ENCODE measurements at places on chromosomes 7 and 10. TPM values are rescaled to one million over a fixed set of nuclear protein-coding genes. Genes with fewer than 3 reads are reported as not detected.

DNA sequence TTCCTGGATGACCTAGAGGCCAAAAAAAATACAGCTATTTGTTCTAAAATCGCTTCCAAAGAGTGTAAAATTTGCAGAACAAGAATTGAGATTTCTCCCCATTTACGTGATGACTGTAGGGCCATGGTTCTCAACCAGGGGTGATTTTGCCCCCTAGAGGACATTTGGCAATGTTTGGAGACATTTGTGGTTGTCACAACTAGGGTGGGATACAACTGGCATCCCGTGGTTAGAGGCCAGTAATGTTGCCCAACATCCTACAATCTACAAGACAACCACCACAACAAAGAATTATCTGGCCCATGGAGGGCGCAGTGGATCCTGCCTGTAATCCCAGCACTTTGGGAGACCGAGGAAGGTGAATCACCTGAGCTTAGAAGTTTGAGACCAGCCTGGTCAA, 22.8 kb upstream of the MALSU1 start:
- no peaks in the 10 kb centered on the region for H3K27me3 ChIP-seq
- no peak for DNase-seq
- no peaks in the 10 kb centered on the region for H3K4me1 ChIP-seq
- no peak overlapping the region for H3K4me3 ChIP-seq

DNA sequence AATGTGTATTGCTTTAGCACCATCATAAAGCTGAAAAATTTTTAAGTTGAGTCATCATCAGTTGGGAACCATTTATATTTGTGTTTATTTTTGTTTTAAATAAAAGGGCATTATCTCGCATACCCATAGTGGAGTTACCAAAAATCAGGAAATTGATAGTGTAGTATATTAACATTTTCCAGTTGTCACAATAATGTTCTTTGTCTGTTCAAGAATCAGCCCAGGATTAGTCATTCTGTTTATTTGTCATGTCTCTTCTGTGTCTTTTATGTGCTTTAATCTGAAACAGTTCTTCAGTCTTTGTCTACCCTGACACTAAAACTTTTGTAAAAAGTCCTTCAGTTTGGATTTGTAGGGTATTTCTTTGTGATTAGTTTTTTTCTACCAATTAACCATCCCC, 827.8 kb upstream of the ZWINT start:
- no peak overlapping the region for H3K27ac ChIP-seq
- no peaks in the 10 kb centered on the region for H3K36me3 ChIP-seq
- H3K4me3 ChIP-seq, result no peak overlapping the region
- no peaks in the 10 kb centered on the region for H3K4me1 ChIP-seq

GRCh38 chr7:117588352-117588794, 108.5 kb downstream of the CFTR start:
- H3K36me3 ChIP-seq, result no peaks in the 10 kb centered on the region
- no peak overlapping the region for H3K27ac ChIP-seq
- H3K27me3 ChIP-seq, result no peaks in the 10 kb centered on the region
- no peak overlapping the region for H3K4me3 ChIP-seq
- no peaks in the 10 kb centered on the region for H3K4me1 ChIP-seq

DNA sequence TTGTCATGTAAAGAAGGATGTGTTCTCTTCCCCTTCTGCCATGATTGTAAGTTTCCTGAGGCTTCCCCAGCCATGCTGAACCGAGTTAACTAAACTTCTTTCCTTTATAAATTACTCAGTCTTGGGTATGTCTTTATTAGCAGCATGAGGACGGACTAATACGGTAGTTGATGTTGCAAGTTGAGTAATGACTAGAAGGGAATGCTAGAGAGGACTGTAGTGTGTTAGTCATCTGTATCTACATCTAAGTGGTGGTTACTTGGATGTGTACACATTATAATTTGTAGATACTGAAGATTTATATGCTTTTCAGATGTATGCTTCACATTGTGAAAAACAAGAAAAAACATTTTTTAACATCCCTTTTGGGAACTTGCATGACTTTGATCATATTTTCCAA, 244.6 kb downstream of the POLR1F start:
- H3K27ac ChIP-seq, result no peak overlapping the region
- H3K36me3 ChIP-seq, result no peaks in the 10 kb centered on the region
- H3K4me1 ChIP-seq, result no peaks in the 10 kb centered on the region
- H3K27me3 ChIP-seq, result no peaks in the 10 kb centered on the region
- no peak for DNase-seq
- no peak overlapping the region for H3K4me3 ChIP-seq

- H3K36me3 ChIP-seq, result no peaks in the 10 kb centered on the region
- no peak overlapping the region for H3K27ac ChIP-seq
- no peaks in the 10 kb centered on the region for H3K27me3 ChIP-seq
- no peaks in the 10 kb centered on the region for H3K4me1 ChIP-seq
Observed at GRCh38 chr10:84237199-84238051, 3.9 kb downstream of the LRIT1 start.

- no peaks in the 10 kb centered on the region for H3K36me3 ChIP-seq
- no peak overlapping the region for H3K27ac ChIP-seq
- DNase-seq, result no peak
- H3K27me3 ChIP-seq, result no peaks in the 10 kb centered on the region
- no peaks in the 10 kb centered on the region for H3K4me1 ChIP-seq
- H3K4me3 ChIP-seq, result no peak overlapping the region
Observed at GRCh38 chr7:133480868-133481267, 228.0 kb downstream of the EXOC4 start.

- no peaks in the 10 kb centered on the region for H3K36me3 ChIP-seq
- no peak for DNase-seq
- no peak overlapping the region for H3K4me3 ChIP-seq
- no peaks in the 10 kb centered on the region for H3K4me1 ChIP-seq
Observed at GRCh38 chr7:14596421-14596820, 306.1 kb downstream of the DGKB start.

DNA sequence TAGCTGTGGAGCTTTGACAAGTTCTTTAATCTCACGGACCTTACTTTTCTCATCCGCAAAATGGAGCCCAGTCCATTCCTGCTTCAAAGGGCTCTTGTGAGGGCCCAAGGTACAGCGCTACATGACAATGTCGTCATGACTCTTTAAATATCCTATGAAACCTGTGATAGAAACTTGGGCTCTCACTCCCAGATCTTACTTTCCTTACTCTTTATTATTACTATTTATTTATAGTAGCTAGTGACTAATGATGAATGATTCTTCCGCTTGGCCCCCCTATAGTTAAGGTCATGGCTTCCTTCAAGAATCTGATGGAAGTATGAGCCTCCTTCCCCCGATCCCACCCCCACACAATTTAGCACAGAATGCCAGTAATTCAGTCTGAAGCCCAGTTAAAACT, 41.9 kb downstream of the RBM20 start:
- H3K4me3 ChIP-seq, result no peak overlapping the region
- H3K36me3 ChIP-seq, result no peaks in the 10 kb centered on the region
- no peaks in the 10 kb centered on the region for H3K4me1 ChIP-seq

- H3K27ac ChIP-seq, result peak overlapping the region; percentile 73
- H3K4me1 ChIP-seq, result no peaks in the 10 kb centered on the region
- no peaks in the 10 kb centered on the region for H3K27me3 ChIP-seq
- no peak overlapping the region for H3K4me3 ChIP-seq
Observed at GRCh38 chr7:151801782-151802468, 75.0 kb downstream of the PRKAG2 start.

- no peaks in the 10 kb centered on the region for H3K4me1 ChIP-seq
- H3K4me3 ChIP-seq, result no peak overlapping the region
- no peak for DNase-seq
- H3K27ac ChIP-seq, result no peak overlapping the region
- no peaks in the 10 kb centered on the region for H3K27me3 ChIP-seq
- H3K36me3 ChIP-seq, result no peaks in the 10 kb centered on the region
Observed at GRCh38 chr10:68239596-68240150, 7.8 kb upstream of the ATOH7 start.

DNA sequence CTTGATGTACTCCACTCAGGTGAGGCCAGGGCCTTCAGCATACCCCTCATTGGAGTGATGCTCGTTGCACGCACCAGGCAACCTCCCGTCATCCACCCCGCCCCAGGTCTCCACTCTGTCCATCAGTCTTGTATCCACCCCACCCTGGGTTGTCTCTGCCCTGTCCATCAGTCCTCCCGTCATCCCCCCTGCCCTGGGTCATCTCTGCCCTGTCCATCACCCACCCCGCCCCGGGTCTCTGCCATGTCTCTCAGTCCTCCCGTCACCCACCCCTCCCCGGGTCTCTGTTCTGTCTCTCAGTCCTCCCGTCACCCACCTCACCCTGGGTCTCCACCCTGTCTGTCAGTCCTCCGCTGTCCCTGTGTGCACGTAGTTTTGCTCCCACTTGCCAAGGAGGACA, 59.9 kb downstream of the WDR37 start:
- no peaks in the 10 kb centered on the region for H3K27me3 ChIP-seq
- H3K4me3 ChIP-seq, result no peak overlapping the region
- no peaks in the 10 kb centered on the region for H3K4me1 ChIP-seq
- DNase-seq, result peak; percentile 40

- peaks cover 5% of the 10 kb centered on the region for H3K36me3 ChIP-seq
- peak; percentile 77 for DNase-seq
- H3K4me1 ChIP-seq, result peaks cover 9% of the 10 kb centered on the region
- peak overlapping the region; percentile 68 for H3K4me3 ChIP-seq
- peak overlapping the region; percentile 98 for H3K27ac ChIP-seq
Observed at GRCh38 chr7:5428478-5429252, 5.0 kb upstream of the TNRC18 start.

- no peaks in the 10 kb centered on the region for H3K27me3 ChIP-seq
- no peaks in the 10 kb centered on the region for H3K4me1 ChIP-seq
- peak; percentile 51 for DNase-seq
- H3K27ac ChIP-seq, result no peak overlapping the region
Observed at GRCh38 chr10:86648704-86649427, 5.5 kb upstream of the OPN4 start.

- no peaks in the 10 kb centered on the region for H3K36me3 ChIP-seq
- H3K4me1 ChIP-seq, result no peaks in the 10 kb centered on the region
- no peaks in the 10 kb centered on the region for H3K27me3 ChIP-seq
- H3K27ac ChIP-seq, result no peak overlapping the region
Observed at GRCh38 chr10:94133239-94133638, 139.5 kb downstream of the PLCE1 start.

DNA sequence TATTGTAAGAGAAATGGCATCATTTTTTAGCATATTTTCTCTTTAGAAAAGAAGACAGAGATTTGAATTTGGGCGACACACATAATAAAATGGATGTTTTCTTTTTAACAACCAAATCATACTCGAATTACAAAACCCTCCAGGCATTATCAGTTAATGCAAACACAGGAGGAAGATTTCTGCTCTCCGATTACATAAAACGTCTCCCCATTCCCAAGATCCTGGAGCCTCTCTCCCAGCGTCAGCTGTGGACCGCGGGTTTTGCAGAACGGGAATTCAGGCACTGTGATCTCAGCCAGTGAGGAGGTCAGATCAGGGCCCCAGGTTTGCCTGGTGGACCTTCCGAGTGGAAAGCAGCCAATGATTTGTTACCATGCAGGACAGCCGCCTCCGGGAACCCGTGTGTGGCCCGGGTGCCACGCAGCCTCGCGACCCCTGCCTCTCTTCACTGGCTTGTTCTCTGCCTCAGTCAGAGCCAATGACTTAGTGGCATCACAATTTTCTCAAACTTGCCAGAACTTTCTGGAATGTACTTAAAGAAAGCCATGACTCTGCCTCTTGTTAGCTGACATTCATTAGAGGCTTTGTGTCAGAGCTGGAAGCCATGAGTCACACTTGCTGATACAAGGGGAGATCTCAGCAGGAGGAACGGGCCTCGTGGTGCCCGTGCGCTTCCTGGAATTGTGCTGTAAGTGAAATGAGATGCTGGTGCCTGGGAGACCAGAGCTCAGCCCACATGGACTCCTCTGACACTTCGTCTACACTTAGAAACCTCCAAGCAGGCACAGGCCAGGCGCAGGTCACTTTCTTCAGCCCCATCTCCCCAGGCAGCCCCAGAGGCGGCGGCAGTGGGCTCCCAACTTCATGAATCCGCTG, 246.1 kb downstream of the KLF6 start:
- H3K4me1 ChIP-seq, result no peaks in the 10 kb centered on the region
- no peak overlapping the region for H3K4me3 ChIP-seq
- no peaks in the 10 kb centered on the region for H3K27me3 ChIP-seq

- H3K27me3 ChIP-seq, result no peaks in the 10 kb centered on the region
- DNase-seq, result no peak
- H3K4me1 ChIP-seq, result no peaks in the 10 kb centered on the region
Observed at GRCh38 chr10:96118604-96119450, 11.3 kb upstream of the ZNF518A start.

DNA sequence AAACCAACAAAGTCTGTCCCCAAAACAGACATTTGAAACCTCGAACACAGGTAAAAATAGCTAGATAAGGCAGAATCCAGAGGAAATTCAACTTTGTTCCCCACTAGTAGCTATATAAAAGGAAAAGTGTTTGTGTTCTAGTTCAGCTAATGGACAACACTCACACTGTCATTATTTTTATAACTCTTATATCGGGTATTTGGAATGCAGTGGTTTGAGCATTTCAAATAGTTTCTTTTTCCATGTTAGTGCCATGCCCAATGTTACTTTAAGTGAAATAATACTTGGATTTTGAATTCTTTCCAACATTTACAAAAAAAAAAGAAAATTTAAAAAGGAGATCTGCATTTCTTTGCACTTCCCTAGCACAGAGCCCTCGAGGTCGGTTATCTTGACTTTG, 213.6 kb downstream of the DOCK4 start:
- no peaks in the 10 kb centered on the region for H3K4me1 ChIP-seq
- H3K27ac ChIP-seq, result no peak overlapping the region
- DNase-seq, result no peak
- no peaks in the 10 kb centered on the region for H3K27me3 ChIP-seq

The GCC1 gene
- 17.2 TPM for total RNA-seq

The VIPR2 gene
- total RNA-seq, result 1.5 TPM

The PRKAR2B gene
- 6.3 TPM for total RNA-seq

The TMEM130 gene
- not detected for total RNA-seq

The GDF2 gene
- total RNA-seq, result not detected

The GIMAP5 gene
- total RNA-seq, result 27.6 TPM

The GNGT1 gene
- not detected for total RNA-seq

The NPC1L1 gene
- 0.67 TPM for total RNA-seq

The ADGRA1 gene
- not detected for total RNA-seq
